ENCODE measurements at places on chromosomes 4 and X.

- DNase-seq, result no peak
Observed at GRCh38 chr4:165011403-165011802, 20.4 kb upstream of the TRIM60 start.

DNA sequence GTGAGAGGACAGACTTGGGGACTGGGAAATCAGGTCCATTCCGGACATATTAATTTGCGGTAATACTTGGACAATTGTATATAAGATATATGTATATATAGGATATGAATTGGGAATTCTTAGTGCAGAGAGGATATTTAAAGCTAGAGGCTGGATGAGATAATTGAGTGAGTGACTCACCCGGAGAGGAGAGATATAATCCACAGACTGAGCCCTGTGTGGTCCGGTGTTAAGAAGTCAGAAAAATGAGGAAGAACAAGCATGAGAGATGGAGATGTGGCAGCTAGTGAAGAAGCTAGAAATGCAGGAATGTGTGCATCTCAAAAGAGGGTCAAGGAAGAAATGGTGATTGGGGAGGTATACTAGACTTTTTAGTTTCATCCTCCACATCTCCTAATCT lies 336.2 kb downstream of the SLC7A11 start:
- no peak for DNase-seq

DNA sequence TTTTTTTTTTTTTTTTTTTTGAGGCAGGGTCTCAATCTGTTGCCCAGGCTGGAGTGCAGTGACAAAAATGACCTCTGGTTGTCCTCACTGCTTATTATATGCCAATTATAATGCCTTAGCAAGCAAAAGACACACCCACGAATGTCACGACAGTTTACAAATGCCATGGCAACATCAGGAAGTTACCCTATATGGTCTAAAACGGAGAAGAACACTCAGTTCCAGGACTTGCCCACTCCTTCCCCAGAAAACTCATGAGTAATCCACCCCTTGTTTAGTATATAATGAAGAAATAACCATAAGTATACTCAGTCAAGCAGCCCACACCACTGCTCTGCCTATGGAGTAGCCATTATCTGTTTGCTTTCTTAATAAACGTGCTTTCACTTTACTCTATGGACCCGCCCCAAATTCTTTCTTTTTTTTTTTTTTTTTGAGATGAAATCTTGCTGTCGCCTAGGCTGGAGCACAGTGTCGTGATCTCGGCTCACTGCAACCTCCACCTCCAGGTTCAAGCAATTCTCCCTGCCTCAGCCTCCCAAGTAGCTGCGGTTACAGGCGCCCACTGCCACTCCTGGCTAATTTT lies 106.2 kb downstream of the SMIM20 start:
- no peak for DNase-seq

GRCh38 chr4:164261831-164262230 lies 492.1 kb upstream of the SMIM31 start:
- no peak for DNase-seq

DNA sequence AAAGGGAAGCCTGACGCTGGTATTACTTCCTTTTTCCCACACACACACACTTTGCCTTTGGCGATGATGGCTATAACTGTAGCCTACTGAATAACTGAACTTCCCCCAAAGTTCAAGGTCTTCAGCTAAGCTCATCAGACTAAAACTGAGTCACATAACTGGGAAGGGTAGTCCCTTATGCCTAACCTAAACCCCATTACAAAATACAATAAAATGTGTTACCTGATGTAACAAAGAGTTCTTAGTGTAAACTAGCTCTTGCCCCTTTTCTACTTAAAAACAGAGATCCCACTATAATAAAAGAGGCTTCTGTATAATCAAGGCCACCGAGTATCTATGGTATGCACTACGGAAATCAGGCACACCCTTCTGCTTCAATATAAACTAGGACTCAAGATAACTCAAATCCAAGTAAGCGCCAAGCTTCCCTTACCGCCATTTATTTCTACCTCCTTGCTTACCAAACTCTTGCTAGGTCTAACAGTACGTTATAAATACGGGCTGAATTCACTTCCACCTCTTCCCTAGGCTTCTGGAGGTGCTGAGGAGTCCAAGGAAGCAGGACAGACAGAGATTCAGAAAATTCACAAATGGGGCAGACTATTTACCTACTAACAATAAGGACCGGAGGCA lies 2.4 kb downstream of the OTUD4 start:
- DNase-seq, result peak; percentile 54

GRCh38 chr4:22488106-22488505 lies 27.8 kb downstream of the ADGRA3 start:
- no peak for DNase-seq

DNA sequence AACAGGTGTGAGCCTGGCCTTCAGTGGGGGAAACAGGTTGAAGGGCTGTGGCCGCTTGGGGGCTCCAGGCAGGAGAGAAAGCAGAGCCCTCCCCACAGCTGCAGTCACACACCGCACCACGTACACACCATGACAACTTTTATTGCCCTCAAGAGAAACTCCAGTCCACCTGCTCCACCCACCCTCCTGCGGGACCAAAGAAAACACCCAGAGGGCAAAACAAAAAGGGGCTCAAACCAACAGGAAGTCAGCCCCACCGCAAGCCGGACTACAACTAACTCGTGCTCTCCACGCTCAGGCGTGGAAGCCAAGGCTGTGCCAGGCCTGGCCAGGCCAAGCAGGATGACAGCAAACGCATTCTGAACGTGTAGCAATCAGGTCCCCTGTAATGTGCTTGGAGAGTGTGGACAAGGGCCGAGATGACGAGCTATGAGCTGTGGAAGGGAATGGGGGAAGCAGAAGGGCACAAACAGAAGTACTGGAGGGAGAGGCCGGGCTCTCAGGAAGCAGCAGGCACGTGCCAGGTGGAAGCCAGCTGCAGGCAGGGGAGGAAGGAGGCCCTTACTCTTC lies 12.7 kb downstream of the SLC6A8 start:
- no peak for DNase-seq

GRCh38 chrX:68659786-68660185 lies 12.3 kb downstream of the STARD8 start:
- no peak for DNase-seq

DNA sequence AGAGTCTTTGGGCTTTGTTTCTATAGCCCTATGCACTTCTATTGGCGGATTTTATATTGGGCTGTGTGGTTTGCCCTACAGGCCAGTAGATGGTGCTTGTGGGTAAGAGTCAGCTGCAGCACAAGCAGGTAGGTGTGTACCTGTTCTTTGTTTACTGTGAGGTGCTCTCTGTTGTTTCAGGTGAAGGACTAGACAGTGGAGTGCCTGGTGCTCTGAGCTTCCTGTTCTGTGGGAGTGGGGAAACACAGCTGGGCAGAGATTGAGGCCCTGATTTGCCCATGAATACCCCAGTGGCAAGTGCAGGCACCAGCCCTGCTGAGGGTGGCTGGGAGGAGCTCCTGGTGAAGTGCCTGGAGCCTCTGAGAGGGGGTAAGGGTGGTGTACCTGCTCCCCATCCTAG lies 26.3 kb upstream of the UCP1 start:
- no peak for DNase-seq

- DNase-seq, result no peak
Observed at GRCh38 chr4:4861390-4862018, 2.0 kb downstream of the MSX1 start.

GRCh38 chr4:16627999-16628398 lies 270.4 kb downstream of the LDB2 start:
- DNase-seq, result no peak

DNA sequence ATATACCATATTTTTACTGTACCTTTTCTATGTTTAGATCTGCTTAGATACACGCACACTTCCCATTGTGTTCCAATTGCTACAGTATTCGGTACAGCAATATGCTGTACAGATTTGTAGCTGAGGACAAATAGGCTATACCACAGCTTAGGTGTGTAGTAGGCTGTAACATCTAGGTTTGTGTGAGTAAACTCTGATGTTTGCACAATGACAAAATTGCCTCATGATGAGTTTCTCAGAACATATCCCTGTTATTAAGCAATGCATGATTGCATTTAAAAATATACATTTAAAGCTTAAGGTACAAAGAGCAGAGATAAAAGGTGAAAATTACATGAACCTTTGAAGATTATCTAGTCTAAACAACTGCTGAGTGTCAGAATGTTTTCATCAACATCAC lies 181.7 kb downstream of the ADGRA3 start:
- DNase-seq, result no peak

- DNase-seq, result no peak
Observed at GRCh38 chrX:96244955-96245354, 439.7 kb upstream of the DIAPH2 start.
